ENCODE measurements at places on chromosomes 12 and 14.

GRCh38 chr14:65237023-65237814 lies 134.9 kb upstream of the MAX start:
- DNase-seq = no peak

- DNase-seq = no peak
Observed at GRCh38 chr14:54609576-54609975, 42.6 kb downstream of the SAMD4A start.

DNA sequence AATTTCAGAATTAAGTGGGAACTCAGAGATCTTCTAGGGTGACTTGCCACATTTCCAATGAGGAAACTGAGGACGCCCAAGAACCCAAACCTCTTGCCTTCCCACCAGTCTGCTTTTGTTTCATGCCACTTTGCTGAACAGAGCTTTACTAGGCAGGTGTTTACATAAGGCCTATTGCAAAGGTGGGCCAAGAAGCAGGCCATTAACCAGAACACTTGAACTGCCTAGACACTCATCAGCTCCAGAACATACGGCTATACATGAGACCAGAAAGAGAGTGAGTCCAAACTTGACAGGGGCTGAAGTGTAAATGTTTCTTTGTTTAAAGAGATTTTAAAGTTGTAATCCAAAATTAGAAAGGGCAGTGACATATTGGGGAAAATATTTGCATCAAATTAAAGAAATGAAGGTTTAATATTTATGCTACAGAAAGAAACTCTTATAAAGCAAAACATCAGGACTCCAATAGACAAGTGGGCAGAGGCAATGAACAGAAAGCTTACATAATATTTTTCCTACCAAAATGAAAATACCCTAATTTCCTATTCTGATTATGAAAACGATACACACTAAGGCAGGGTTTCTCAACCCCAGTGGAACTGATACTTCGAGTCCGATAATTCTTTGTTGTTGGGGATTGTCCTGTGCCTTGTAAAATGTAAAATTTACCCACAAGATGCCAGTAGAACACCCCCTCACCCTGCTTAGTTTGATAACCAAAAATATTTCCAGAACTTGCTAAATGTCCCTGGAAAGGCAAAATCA lies 11.7 kb downstream of the BATF start:
- no peak for DNase-seq

DNA sequence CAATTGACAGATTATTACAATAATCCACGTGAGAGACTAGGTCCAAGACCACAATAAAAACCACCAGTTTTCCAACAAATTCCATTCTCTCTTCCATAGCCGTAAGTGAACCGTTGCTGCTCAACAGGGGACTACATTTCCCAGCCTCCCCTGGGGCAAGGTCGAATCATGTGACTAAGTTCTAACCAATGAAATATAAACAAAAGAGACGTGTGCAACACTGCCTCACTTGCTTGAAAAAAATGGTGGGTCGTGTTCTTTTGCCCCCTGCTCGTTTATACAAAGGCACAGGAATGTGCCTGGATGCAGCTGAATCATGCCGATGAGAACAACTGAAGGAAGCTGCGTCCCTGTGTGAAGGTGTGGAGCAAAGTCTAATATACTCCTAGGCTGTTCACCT lies 51.1 kb downstream of the HSPB8 start:
- no peak for DNase-seq

GRCh38 chr14:94001501-94002396 lies 4.6 kb downstream of the CCDC197 start:
- DNase-seq = peak; percentile 71

DNA sequence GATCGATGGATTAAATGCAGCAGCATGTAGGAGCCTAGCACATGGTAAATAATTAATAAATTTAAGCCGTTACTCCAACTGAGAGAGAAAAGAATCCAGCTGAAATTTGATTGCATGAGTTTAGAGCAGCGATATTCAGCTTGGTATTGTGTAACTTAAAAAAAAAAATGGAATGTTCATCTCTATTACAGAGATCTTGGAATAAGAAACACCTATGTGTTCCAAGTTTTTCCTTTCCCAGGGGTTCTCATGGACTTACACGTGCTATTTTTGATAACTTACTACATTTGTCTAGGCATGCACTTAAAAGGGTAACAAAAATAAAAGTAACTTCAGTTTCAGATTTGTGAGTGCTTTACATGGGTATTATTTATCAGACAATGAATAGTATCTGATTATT lies 122.8 kb downstream of the RASSF9 start:
- no peak for DNase-seq

- DNase-seq = no peak
Observed at GRCh38 chr12:118749646-118750045, 231.7 kb upstream of the SRRM4 start.

- DNase-seq = no peak
Observed at GRCh38 chr14:101350021-101350420, 211.3 kb upstream of the DIO3 start.

- DNase-seq = no peak
Observed at GRCh38 chr12:9133216-9133916, 17.6 kb upstream of the A2M start.

GRCh38 chr12:47949441-47950341 lies 13.7 kb upstream of the TMEM106C start:
- peak; percentile 65 for DNase-seq

DNA sequence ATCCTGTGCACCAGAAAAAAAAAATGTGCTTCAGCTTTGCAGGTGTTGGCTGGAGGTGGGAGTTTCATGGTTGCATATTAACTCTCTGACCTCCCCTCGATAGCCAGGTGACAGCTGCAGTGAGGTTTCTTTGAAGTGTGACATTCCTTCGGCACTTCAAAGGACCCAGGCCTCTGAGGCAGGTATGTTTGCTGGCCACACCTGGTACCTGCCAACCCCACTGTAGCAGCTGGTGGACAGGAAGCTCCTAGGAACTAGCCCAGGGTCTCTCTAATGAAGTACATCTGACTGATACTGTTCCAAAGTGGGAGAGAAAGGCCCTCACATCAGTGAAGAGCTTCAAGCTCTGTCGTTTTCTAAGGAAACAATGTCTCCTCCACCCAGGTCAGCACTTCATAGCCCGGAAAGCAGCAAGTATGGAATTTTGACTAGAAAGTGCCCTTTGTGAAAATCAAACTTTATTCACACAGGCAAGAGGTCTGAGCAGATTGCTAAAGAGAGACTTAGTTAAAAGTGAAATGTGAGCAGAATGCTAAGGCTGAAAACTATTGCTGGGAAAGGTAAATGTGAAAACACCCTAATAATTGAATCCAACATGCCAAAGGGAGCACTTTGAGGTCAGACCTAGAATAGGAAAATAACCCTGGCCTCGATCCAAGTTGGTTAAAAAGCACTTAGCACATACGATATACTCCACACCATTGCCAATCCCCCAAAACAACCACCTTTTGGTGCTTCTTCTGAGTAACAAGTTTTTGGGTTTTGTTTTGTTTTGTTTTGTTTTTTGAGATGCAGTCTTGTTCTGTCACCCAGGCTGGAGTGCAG lies 71.3 kb downstream of the PHLDA1 start:
- DNase-seq = no peak

- peak; percentile 36 for DNase-seq
Observed at GRCh38 chr14:69708586-69709560, 58.1 kb upstream of the SRSF5 start.

GRCh38 chr12:106150555-106150954 lies 11.8 kb upstream of the NUAK1 start:
- DNase-seq = no peak

DNA sequence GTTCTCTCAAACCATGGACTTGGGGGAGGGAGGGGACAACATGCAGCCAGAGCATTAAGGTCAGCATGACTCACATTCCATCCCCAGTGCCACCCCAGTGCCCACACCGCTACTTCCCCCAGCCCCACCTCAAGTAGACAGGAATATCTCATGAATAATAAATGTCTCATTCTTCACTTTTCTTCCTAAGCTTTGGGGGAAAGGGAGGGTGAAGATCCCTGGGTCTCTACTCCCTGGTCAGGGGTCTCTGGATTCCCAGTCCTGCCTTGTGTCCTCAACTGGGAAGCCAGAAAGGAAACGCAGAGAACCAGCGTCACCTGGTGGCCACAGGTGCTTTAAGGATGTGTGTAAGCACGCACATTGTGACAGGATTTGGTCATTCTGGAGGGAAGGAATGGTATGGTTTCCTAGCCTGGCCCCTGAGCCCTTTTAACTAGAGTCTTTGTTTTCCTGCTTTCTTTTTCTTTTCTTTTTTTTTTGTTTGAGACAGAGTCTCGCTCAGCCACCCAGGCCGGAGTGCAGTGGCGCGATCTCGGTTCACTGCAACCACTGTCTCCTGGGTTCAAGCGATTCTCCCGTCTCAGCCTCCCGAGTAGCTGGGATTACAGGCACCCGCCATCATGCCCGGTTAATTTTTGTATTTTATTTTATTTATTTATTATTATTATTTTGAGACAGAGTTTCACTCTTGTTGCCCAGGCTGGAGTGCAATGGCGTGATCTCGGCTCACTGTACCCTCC lies 3.4 kb downstream of the GPR84 start:
- DNase-seq = peak; percentile 73

DNA sequence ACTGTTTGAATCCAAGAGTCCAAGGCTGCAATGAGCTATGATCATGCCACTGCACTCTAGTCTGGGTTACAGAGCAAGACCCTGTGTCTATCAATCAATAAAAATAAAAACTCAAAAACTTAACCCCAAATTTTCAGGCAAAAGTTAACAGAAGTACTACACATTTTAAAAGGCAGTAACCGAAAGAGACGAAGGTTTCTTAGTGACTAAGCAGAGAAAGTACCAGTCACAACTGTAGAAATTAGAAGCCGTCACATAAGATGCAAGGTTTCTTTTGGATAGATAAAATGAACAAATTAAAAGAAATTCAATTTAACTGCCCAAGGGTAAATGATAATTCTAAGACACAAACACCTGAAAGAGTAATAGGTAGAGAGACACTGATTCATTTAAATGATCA lies 103.5 kb downstream of the MED13L start:
- DNase-seq = no peak

DNA sequence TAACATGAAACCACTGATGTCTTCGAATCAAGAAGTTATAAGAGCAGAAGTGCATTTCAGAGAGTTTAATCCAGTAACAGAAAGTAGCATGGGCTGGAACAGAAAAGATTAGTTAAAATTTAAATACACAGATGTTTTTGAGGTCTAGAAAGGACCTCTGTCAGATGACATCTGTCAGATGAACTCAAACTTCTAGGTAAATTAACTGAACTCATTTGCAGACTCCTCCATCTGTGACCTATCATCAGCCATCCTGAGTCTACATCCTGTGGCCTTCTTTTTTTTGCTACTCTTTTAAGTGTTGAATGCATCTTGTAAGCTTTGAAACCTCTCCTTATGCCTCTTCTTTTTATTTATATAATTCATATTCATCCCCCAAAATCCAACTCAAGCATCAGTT lies 53.3 kb downstream of the C2CD5 start:
- no peak for DNase-seq

DNA sequence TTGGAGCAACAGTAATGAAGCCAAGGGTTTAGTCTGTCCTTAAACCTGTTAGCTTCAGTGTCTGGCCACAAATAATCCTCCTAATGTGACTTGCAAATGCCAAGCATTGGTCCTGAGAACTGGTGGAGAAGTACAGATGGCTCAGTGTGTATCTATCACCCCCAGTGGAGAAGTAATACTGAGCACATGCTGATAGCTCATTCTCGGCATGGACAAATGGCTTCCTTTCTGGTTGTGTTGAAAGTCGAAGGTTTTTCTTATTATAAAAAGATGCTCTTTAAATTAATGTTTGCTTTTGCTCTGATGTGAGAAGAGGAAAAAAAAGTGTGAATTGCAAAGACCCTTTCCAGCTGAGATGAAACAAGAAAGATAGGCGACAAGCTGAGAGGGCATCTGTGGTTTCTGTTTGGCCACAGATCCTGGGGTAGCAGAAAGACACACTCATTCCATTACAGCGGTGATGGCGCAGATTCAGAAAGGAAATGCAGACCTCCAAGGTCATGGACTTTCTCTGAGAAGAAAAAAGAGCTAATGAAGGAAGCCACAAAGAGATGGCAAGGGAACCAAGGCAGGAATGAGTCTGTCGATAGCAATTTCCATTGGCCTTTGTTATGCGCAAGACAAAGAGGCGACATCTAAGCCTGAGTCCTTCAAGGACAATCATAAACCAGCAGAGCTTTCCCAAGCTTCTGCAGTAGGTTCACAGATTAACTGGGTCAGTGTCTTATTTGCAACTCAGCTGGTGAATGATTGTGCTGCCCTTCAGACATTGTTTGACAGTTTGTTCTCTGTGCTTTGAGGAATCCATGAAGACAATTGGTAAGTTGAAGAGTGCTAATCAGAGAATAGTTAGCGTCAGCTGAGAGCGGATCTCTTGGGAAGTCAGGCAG lies 155.5 kb upstream of the RGS6 start:
- DNase-seq = no peak

GRCh38 chr12:74293689-74294131 lies 243.9 kb upstream of the ATXN7L3B start:
- DNase-seq = no peak

DNA sequence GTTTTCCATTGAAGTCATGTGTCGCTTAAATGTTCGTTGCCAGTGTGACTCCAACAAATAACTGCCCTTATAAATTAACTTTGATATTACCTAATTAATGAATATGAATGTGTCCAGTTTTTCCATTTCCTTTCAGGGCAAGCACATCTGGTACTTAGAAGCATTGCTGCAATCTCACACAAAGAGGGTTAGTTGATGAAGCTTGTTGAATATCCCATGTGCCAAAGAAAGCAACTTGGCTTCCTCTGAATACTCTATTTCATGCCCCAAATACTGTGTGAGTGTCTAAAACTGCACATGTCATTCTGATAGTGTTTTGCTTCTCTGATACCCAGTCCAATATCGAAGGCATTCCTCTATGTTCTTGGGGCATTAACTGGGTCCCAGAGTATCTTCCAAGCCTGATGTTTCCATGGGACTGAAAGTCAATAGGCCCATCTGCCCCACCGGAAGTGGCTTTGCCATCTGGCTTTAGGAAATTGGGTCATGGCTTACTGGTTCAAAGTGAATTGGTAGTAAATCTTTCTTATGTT lies 75.8 kb upstream of the CNTN1 start:
- DNase-seq = no peak
